NCI-H2227 treated with DMSO at 0.1 percent for 48 hours (cell line): ENCODE measurements at places on chromosomes 7 and 10.

DNA sequence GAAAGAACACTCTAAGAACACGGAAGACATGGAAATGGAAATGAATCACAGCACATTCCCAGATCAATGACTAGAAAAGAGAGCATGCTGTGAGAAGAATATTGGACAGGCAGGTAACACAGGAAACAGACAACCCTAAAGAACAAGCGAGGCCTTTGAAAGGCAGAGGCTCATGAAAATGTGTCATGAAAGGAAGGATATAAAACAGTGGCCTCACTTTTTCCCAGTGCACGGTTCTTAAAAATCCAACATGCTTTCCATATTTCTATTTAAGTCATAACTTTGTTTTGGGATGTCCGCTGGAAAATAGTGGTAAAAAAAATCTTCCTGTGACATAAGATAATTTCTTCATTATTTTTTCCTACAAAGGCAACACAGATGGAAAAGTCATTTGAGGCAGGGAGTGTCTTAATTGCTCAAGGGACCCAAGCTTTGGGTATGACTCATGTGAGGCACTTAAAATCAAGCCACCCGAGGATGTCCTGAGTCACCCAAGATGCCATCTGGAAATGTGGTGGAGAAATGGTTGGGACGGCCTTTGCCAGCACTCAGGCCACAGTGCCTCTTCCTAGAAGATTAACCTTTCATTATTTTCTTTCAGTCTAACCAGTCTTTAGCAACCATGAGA, 17.0 kb downstream of the ITIH5 start:
- DNase-seq = no peak

DNA sequence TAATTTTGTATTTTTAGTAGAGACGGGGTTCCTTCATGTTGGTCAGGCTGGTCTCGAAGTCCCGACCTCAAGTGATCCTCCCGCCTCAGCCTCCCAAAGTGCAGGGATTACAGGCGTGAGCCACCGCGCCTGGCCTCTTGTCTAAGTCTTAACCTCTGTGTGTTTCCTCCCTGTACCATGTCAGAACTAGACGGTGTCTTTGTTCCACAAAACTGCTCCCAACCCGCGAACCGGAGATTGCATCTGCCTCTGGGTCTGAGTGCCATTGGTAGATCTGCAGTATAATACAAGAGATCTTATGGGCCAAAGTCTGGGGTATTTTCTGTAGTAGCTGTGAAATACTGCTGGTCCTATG, 1.3 kb upstream of the EEF1AKMT2 start:
- no peak for DNase-seq

GRCh38 chr7:114086537-114086913, 167.7 kb upstream of the PPP1R3A start:
- no peak for DNase-seq

GRCh38 chr10:24385776-24386175, 176.8 kb downstream of the KIAA1217 start:
- no peak for DNase-seq

DNA sequence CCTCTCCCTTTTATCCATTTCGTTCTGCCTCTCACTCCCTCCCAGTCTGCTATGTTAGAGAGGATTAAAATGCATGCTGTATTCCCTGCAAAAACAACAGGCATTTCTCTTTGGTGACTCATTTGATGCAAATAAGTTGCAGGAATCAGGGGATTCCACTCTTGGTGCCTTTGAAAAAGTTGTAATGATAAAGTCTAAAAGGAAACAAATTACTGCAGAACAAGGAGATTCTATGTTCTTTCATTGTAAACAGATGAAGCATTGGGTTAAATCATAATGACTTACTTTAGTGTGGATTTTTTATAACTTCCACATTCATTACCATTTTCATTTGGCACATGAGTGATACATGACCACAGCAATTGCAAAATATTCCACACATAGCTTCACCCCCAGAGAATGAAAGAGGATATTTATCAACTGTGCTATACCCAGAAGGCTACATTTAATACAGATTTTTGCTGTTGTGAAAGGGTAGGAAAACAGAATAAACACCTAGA, 33.4 kb upstream of the ABLIM1 start:
- DNase-seq = no peak

- DNase-seq = no peak
Observed at GRCh38 chr10:123766012-123766411, 99.9 kb downstream of the GPR26 start.

DNA sequence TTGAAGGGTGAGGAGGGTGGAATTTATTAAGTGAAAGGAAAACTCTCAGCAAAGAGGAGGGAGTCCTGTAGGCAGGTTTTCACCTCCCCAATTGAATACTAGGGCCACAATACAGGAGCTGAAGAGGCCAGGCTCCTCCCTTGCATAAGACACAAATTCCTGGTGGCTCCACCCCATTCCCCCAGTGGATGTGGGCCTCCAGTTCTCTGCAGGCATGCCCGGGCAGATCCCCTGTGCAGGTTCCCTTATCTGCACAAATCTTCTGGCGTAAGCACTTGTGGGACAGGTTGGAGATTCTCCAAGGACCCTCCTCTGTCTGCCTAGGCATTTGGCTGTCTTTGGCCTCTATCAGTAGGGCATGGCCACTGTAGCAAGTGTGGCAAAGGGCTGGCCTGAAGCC, 847.1 kb upstream of the MBL2 start:
- DNase-seq = no peak

- no peak for DNase-seq
Observed at GRCh38 chr7:36010656-36011587, 142.1 kb upstream of the EEPD1 start.

- DNase-seq = no peak
Observed at GRCh38 chr7:106485031-106485551, 175.9 kb downstream of the CCDC71L start.

- no peak for DNase-seq
Observed at GRCh38 chr10:62583876-62584615, 209.9 kb downstream of the ZNF365 start.

GRCh38 chr10:109593682-109594081, 329.6 kb downstream of the XPNPEP1 start:
- DNase-seq = no peak
